ENCODE measurements at places on chromosomes 3 and 15. TPM values are rescaled to one million over a fixed set of nuclear protein-coding genes. Genes with fewer than 3 reads are reported as not detected.

DNA sequence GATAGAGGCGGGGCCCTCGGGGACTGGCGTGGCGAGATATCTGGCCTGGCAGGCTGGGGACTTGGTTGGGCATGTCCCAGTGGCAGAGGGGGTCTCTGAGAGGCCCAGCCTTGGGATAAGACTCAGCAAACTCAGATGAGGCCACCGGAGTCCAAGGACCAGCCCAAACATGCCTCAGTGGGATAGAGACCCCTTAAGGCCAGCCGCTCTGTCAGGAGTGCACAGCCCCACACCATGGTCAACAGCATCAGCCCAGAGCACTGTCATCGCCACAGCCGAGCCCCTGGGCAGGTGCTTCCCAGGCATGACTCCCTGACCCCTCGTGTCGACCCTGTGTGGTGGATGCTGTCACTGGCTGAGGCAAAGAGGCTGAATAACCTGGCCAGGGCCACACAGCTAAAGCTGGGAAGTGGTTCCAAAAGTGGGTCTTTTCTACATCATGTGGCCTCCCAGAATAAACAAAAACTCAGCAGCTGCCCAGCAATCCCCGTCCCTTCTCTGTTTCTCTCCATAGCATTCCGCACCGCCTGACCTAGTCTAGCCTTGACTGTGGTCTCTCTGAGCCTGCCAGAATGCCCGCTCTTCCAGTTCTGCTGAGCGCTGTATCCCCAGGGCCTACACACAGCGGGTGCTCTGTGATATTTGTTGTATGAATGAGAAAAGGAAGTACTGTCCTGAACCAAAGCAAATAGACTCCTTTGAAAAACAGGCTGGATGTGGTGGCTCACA lies 15.1 kb downstream of the CTSH start:
- H3K27ac ChIP-seq: no peak overlapping the region
- no peak for DNase-seq
- no peaks in the 10 kb centered on the region for H3K27me3 ChIP-seq
- no peaks in the 10 kb centered on the region for H3K4me1 ChIP-seq
- no peak overlapping the region for H3K4me3 ChIP-seq
- peaks cover 73% of the 10 kb centered on the region for H3K36me3 ChIP-seq

DNA sequence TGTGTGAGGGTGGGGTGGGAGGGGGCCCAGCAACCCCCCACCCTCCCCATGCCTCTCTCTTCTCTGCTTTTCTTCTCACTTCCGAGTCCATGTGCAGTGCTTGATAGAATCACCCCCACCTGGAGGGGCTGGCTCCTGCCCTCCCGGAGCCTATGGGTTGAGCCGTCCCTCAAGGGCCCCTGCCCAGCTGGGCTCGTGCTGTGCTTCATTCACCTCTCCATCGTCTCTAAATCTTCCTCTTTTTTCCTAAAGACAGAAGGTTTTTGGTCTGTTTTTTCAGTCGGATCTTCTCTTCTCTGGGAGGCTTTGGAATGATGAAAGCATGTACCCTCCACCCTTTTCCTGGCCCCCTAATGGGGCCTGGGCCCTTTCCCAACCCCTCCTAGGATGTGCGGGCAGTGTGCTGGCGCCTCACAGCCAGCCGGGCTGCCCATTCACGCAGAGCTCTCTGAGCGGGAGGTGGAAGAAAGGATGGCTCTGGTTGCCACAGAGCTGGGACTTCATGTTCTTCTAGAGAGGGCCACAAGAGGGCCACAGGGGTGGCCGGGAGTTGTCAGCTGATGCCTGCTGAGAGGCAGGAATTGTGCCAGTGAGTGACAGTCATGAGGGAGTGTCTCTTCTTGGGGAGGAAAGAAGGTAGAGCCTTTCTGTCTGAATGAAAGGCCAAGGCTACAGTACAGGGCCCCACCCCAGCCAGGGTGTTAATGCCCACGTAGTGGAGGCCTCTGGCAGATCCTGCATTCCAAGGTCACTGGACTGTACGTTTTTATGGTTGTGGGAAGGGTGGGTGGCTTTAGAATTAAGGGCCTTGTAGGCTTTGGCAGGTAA lies 8.1 kb downstream of the FAM131A start:
- H3K27me3 ChIP-seq: no peaks in the 10 kb centered on the region
- no peak overlapping the region for H3K27ac ChIP-seq
- peaks cover 2% of the 10 kb centered on the region for H3K4me1 ChIP-seq
- no peak for DNase-seq
- no peak overlapping the region for H3K4me3 ChIP-seq

Gene SLC28A1
- total RNA-seq: not detected

- H3K4me3 ChIP-seq: no peak overlapping the region
- H3K4me1 ChIP-seq: no peaks in the 10 kb centered on the region
- H3K27me3 ChIP-seq: no peaks in the 10 kb centered on the region
- no peaks in the 10 kb centered on the region for H3K36me3 ChIP-seq
- H3K27ac ChIP-seq: no peak overlapping the region
These were observed 939.4 kb downstream of the MCTP2 start for GRCh38 chr15:95170561-95171380.

Gene XCR1
- 0.13 TPM for total RNA-seq

Measured in GM12878 (cell line).